ENCODE measurements at places on chromosomes 11 and 22.

GRCh38 chr11:121070951-121071845 is 29.8 kb upstream of the TECTA start:
- no peak for DNase-seq

DNA sequence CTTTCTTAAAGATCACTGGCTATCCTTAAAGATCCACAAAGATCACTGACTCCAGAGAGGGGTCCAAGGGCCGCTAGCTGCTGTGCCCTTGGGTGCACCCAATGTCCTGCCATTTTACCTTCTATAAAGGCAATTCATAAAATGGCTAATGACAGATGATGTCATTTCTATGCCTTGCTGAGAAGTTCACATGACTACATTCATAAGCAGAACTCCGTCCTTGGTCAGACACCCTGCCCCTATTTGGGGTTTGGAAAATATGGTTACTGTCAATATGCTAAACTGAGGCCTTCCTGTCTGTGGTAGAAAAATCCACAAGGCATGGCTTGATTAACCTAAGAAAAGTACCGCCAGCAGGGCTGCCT is 60.9 kb upstream of the BMAL1 start:
- no peak for DNase-seq

DNA sequence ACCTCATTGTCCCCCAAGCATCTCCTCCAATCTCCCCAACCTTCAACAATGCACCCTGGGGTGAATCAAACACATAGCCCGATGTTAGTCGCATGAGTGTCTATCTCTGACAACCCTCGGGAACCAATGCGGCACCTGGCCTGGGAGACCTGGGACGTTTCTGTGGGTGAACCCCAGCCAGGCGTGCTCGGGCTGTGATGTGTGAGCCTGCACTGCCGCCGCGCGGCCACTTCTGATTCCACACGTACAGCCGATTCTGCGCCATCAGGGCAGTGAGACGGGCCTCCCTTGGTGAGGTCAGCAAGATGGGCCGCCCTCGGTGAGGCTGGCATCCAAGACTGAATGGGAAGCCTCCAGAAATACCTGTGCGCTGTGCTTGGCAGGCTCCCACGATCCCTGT is 5.2 kb upstream of the H19 start:
- no peak for DNase-seq

GRCh38 chr11:80362563-80363340 is 921.9 kb upstream of the TENM4 start:
- no peak for DNase-seq

DNA sequence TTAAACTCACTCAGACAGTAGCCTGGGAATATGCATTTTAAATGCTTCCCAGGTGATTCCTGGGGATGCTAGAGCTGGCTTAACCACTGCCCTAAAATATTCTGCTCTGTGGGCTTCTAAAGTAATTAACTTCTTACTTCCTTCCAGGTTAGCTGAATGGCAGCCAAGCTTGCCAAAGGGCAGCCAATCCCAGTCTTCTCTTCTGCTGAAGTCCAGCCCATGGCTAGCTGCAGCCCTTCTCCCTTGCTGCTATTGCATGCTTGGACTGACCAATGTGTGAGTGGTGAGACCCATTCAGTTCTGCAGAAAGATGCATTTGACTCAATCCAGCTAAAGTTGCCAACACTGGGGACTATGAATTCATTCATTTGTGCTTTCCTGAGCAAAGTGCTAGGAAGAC is 411.9 kb downstream of the SOX6 start:
- DNase-seq = no peak

DNA sequence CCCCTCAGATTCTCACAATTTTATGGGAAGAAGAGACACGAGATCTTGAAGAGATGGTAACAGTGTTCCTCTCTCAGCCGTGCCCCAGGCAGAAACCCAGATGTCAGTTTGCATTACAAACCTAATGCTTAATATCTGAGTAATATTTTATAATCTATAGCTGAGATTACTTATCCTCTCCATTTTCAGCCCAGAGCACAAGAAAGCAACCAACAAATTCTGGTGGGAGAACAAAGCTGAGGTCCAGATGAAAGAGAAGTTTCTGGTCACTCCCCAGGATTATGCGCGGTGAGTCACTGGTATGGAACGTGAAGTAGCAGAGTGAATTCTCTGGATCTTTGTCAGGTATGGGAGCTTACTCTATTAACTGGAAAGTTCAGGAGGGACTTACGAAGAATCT is 884 bp downstream of the CENATAC start:
- no peak for DNase-seq

GRCh38 chr11:68931911-68932310 is 28.2 kb downstream of the IGHMBP2 start:
- no peak for DNase-seq

GRCh38 chr11:112835591-112836255 is 125.5 kb upstream of the NCAM1 start:
- no peak for DNase-seq

DNA sequence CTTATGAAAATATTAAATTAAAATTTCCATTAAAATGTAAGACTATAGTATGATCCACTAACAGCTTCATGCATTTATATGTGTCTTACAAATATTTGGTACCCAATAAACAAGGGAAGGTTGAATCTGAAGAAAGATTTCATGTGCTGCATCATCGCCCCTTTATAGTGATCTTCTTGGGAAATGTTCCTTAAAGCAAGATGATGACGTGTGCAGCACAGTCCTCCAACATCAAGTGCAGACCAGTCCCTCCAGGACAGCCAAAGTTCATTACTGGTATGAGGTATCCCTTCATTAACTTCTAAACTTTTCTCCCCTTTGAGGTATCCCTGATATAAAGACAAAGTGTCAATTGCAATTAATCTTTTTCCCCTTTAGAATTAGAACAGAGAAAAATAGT is 567.0 kb downstream of the METTL15 start:
- no peak for DNase-seq
